Cortex of kidney (tissue), 1 donor: ENCODE measurements at places on chromosomes 16 and 17.

- no peak for DNase-seq
Observed at GRCh38 chr17:36817483-36818048, 119.7 kb upstream of the LHX1 start.

GRCh38 chr16:89924297-89924924 lies 1.3 kb downstream of the TUBB3 start:
- DNase-seq = no peak

- no peak for DNase-seq
Observed at GRCh38 chr16:22642416-22643088, 131.9 kb downstream of the NPIPB5 start.

DNA sequence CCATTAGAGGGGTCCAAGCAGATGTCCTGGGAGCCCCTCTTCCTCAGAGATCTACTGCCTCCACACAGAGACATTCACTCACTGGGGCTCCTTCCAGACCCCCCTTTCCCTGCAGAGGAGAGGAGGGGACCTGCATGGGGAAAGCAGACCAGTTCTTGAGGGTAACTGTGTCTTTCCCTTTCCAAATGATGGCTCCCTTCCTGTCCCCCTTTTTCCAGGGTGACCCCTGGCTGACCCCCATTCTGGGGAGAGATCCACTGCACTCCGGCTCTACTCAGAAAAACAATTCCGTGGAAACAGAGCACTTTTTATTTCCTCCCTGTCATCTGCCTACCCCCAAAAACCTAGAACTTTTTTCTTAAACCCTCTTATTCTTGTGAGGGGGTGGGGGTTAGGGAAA lies 6.4 kb downstream of the CACNA1G start:
- no peak for DNase-seq

- no peak for DNase-seq
Observed at GRCh38 chr17:77328823-77329740, 188.3 kb downstream of the SEC14L1 start.

GRCh38 chr16:35342012-35342411 lies 1882.6 kb downstream of the TP53TG3F start:
- no peak for DNase-seq

GRCh38 chr16:88762258-88762870 lies 22.7 kb downstream of the PIEZO1 start:
- no peak for DNase-seq

DNA sequence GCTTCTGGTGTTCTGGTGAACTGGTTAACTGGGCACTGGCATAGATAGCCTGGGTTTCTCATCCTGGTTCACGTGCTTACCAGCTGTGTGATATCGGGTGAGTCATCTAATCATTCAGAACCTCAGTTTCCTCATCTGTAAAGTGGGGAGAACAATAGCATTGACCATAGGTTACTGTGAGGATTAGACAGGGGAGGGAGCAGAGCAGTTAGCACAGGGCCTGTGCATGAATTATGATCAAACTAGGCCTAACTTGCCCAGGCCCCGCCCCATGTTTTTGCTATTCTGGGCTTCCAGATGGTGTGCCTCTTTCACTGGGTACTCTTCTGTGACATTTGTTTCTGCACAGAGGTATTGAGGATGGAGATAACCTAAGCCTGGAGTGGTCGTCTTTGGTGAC lies 4.6 kb upstream of the KLHL36 start:
- no peak for DNase-seq
